ENCODE measurements at places on chromosomes 11 and 22. TPM values are rescaled to one million over a fixed set of nuclear protein-coding genes. Genes with fewer than 3 reads are reported as not detected.

GRCh38 chr11:118339281-118339961 is 3.1 kb downstream of the CD3D start:
- DNase-seq: no peak

DNA sequence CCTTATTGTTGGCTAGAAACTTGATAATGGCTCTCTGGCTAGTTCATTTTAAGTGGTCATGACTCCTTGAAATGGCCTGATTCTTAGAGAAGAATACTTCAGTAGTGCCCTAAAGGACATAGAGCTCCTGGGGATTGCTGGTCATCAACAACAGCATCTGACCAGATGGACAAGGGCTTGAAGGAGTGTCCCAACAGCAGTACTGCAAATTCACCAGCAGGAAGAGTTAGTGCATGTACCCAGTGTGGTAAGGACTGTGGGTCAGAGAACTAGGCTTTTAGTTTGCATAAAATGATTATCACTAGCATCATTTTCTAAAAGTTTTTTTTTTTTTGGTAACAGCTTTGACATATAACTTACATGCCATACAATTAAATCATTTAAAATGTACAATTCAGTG is 39.5 kb upstream of the CUL5 start:
- no peak for DNase-seq

DNA sequence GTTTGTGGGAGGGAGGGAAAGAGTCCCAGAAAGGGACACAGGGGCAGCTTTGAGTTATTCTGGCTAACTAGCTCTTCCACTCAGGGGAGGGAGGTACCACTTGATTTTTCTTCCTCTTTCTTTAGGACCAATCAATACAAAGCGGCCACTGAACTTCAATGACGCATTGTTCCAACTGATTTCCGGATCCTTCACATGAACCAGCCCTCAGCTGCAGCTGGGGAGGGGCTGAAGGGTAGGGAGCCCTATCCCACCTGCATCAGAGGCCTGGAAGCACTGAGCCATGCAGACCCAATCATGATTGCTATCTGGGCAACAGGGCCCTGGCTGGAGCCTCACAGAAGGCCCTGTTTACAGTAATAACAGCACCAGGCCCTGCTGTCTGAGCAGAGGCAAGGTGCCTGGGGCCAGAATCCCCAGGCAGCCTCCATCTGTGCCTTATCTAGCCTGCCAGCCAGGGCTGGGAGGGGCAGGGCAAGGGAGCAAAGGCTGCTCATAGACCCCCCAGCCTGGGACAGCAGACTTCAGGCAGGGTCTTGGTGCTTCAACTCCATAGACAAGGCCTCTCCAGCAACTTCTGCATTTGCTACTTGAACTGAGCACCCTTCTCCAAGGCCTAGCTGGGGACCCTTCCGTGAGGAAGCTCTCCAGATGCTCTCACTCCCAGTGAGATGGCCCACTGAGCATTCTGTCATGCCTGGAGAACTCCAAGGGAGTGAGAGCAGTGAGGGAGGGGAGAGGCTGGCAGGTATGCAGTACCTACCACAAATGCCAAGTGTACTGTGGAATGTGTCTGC is 22.5 kb downstream of the CLPB start:
- DNase-seq: no peak

- DNase-seq: no peak
These were observed 70.4 kb downstream of the LDLRAD3 start for GRCh38 chr11:36013950-36014897.

GRCh38 chr11:2779499-2779980 is 79.7 kb upstream of the KCNQ1OT1 start:
- DNase-seq: no peak

- DNase-seq: no peak
These were observed 22.8 kb downstream of the APIP start for GRCh38 chr11:34893416-34893815.

DNA sequence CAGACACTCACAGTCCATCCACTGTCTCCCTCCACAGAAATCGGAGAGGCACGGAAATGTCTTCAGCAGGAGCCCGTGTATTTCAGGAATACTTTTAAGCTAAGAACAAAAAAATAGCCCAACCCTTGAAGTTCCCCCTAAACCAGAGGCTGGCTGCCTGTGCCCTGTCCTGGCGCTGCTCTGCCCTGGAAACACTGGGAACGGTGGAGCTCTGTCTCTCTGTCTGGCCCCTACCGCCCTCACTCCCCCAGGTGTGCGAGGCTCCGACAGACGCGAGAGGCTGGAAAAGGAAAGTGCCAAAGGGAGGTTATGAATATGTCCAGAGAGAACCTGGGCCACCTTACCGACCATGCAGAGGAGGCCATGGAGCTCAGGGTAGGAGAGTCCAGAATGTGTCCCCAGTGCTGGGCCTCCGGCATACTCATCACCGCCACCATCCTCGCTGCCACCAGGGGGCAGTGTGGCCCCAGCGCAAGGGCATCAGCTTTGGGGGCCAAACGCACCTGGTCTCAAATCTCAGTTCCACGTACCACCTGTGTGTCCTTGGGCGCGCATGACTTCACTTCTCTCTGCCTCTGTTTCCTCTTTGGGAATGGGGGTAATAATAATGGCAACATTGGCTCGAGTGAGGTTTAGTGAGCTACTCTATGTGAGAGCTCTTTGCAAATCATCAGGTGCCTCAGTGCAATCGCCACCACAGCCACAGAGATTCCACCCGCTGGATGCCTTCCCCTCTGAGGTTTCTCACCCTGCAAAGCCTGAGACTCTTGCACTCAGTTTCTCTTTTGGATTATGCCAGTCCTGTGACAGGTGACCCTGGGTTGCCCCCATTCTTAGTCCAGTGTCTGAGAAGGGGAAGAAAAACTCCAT is 10.4 kb upstream of the SLCO2B1 start:
- peak; percentile 51 for DNase-seq

DNA sequence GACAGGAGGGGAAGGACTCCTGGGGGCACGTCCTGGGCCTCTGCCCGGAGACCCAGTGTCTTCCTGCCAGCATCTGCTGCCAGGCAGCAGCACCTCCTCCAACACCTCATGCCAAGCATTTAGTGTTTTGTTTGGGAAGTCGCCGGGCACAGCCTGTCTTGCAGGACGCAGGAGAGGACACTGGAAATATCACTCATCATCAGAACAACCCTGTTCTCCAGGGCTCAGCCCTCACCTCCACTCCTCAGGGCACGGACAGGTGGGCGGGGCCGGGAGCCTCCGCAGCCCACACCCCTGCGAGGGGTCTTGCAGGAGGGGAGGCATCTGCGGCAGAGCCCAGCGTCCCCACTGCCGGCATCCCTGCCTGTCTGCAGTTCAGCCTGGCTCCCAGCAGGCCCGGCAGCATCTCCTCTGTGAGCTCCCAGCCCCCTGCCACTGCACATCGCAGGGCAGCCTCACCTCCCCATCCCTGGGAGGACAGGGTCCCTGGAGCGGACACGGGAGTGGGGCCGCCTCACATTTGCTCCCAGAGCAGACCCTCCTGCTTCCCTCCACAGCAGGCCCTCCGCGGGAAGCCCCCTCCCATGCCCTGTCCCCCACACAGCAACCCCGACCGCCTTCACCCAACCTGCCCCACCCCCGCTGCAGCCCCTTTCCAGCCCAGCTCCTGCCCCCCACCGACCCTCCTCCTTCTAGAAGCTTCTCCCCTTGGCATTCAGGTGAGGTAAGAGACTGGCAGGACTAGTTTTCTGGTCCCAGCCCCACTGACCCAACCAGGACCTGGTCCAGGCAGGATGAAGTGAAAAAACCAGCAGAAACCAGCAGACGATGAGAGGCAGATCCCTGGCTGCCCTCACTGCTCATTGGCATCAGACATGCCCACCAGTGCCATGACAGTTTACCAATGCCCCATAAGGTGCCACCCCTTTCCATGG is 72.7 kb downstream of the BRD1 start:
- DNase-seq: no peak

DNA sequence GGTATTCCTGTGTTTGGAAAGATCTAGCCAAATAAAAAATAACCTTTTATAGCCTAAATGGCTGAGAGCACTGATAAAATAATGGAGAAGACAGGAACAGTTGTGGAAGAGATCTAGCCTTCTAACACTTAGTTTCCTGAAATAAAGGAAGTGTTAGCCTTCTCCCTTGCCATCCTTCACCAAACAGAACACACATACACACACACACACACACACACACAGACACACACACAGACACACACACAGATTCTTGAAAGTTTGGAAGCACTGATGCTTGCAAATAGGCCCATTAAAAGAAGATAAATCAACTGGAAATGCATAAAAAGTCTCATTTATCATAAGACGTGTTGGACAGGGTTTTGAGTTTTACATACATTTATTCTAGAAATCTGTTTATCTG is 37.5 kb downstream of the KIRREL3 start:
- DNase-seq: no peak

- DNase-seq: no peak
These were observed 10.5 kb upstream of the USP28 start for GRCh38 chr11:113885897-113886296.

DNA sequence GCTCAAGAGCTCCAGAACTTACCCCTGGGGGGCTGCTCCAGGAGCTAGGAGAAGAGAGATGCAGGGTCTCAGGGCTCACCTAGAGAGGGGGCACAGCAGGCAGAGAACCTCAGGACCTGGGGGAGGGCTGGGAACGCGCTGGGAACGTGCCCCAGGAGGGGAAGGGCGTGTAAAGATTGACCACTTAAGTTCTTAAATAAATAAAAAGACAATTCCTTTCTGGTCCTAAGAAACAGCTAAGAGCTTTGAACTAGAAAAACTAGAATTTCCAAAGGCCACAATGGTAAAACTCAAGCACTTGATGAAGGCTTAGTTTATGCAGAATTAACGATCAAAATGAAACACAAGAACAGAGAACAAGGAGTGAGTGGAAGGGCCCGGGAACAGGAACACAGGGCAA is 89.1 kb downstream of the CELSR1 start:
- DNase-seq: no peak

DNA sequence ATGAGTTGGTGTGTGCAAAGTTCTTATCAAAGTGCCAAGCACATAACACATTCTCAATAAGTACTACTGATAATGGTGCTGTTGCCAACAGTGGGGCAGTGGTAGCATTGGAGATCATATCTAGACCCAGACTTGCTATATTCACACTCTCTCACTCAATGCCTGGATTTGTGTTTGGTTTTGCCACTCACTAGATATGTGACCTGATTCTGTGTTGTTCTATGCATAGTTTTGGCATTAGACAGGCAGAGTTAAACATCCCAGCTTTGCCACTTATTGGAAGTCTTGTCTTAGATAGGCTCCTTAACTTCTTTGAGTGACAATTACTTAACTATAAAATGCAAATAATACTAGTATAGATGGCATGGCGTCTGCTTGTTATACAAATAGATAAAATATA is 642.6 kb upstream of the CCDC179 start:
- DNase-seq: no peak

DNA sequence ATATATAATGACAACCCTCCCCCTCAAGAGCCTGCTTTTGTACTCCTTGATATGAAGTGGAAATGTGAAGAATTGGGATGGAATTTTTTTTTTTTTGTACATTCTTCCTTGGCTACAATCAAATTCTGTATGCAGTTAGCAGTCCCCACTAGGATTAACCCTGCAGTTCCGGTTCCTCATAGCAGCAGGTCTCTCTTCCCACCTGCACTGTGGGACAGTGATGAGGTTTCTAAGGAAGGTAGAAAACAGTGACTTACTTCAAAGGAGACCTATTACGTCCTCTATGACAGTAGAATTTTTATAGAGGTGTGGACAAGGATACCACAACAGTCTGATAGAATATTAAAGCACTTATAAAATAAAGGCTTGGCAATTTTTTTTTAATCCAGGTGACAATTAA is 46.3 kb upstream of the ALKBH3 start:
- no peak for DNase-seq

- DNase-seq: no peak
These were observed 32.1 kb downstream of the RPL27A start for GRCh38 chr11:8714622-8715225.

- DNase-seq: no peak
These were observed 1.1 kb upstream of the SUN2 start for GRCh38 chr22:38756711-38757463.

DNA sequence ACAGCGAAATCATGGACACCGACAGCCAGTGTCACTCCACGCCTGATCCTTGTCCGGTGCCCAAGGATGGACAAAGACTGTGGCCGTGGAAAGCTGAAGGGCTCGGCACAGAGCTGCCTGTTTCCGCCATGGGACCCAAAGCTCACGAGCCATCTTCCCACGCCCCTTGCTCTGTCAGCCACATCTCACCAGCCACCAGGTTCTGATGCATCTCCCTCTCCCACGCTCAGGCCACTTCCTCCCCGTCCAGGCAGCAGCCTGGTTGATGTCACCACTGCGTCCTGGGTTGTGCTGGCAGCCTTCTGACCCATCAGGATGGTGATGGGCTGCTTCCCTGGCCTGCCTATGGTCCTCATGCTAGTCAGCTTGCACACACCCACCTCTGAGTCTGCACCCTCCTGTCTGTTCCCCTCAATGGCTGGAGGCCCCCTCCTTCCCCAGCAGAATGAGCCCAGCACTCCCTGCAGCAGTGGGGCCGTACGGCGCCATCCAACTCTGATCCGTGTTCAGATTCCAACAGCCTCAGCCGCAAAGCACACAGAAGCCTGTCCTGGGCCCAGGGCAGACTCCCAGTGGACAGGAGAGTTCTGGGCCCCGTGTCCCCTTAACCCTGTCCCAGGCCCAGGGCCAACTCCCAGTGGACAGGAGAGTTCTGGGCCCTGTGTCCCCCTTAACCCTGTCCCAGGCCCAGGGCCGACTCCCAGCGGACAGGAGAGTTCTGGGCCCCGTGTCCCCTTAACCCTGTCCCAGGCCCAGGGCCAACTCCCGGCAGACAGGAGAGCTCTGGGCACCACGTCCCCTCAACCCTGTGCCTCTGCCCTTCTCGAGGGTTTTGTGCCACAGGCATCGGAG is 259.5 kb downstream of the BRD1 start:
- no peak for DNase-seq

- no peak for DNase-seq
These were observed 2.4 kb downstream of the FADS1 start for GRCh38 chr11:61814247-61814957.

DNA sequence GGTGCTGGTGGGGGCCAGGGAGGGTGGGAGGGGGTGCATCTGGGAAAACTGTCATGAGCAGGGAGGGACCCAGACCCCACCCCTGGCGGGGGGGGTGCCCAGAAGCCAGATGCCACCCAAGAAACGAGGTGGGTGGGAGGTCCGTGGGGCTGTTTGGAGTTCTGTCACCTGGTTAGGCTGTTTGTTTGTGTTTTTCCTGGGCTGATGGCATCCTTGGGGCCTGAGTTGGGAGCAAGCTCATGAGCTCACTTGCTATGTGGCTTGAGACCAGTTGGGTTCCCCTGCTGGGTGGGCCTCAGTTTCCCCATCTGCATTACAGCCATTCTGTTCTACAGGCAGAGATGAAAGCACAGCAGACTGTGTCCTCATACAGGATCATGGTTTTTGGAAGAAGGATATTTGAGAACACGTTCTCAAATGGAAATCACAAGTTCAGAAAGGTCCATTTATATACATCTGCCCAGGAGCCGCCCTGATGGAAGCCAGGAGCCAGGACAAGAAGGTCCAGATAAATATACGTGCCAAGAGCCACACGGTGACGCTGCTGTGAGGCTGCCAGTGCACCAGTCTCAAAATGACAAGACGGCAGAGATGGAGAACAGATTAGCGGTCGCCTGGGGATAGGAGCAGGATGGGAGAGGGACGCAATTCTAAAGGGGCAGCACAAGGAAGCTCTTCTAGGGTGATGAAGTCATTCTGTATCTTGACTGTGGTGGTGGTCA is 312.9 kb downstream of the MN1 start:
- no peak for DNase-seq

- DNase-seq: peak; percentile 64
These were observed 673 bp downstream of the CDON start for GRCh38 chr11:126061707-126062678.

TTLL12 gene
- total RNA-seq: 29.7 TPM

PDGFD gene
- 57.9 TPM for total RNA-seq

C11orf65 gene
- total RNA-seq: not detected

OR51B4 gene
- not detected for total RNA-seq

TSPAN32 gene
- not detected for total RNA-seq

MS4A3 gene
- not detected for total RNA-seq

OR10D3 gene
- not detected for total RNA-seq

TTC9C gene
- total RNA-seq: 1.3 TPM

Data from uterus (tissue), 4 donors.